ENCODE measurements at places on chromosomes 4 and X. TPM values are rescaled to one million over a fixed set of nuclear protein-coding genes. Genes with fewer than 3 reads are reported as not detected.

VCX3A gene
- total RNA-seq = not detected

GRCh38 chrX:10074241-10074941 lies 82.4 kb upstream of the CLCN4 start:
- peaks cover 4% of the 10 kb centered on the region for H3K4me1 ChIP-seq
- no peak overlapping the region for H3K4me3 ChIP-seq
- no peak overlapping the region for H3K27ac ChIP-seq

DNA sequence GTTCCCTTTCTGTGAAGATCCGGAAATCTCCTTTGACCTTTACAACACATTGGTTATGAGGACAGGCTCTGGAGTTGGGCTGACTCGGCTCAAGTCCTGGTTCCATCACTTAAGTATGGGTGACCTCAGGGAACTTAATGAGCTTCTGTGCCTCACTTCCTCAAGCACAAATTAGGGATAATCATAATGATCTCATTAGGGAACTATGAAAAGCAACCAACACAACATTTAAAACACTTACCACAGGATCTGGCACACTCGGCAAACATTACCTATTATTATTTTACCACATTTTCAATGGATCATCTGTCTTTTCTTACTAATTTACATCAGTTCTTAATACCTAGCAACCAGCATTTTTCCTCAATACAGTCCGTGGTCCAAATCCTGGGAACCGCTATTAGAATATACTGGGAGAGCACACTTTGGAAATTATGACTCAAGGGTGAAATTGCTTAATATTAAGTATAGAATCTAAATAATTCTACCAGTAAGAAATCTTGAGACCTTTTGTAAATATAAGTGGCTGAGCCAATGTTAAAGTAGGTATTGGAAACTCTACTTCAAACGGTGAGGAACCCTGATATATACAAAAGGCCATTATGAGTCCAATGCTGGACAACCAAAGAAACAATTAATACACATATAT lies 19.6 kb downstream of the ADGRA3 start:
- DNase-seq = no peak
- H3K4me1 ChIP-seq = peaks cover 13% of the 10 kb centered on the region
- H3K27me3 ChIP-seq = no peaks in the 10 kb centered on the region

NEIL3 gene
- 15.5 TPM for total RNA-seq

MSX1 gene
- total RNA-seq = not detected

DNA sequence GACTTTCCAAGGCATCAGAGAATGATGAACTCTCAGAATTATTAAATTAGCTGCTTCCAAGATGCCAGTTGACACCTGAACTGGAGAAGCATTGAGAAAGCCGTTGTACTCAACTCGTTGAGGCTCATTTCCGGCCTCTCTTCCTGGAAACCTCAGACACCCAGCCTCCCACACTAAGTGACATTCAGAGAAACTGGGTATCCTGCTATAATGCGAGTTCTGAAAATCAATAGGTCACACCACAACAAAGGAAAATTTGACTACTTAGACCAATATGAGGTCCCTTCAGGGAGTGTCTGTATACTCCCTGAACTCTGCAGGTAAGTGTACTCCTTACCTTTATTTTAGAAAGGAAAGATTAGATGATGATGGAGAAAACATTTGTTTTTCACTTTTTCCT lies 51.2 kb downstream of the ENPEP start:
- peak overlapping the region; percentile 8 for H3K27ac ChIP-seq
- H3K4me3 ChIP-seq = no peak overlapping the region
- H3K4me1 ChIP-seq = peaks cover 22% of the 10 kb centered on the region

GRCh38 chr4:86582410-86582809 lies 11.7 kb upstream of the PTPN13 start:
- peaks cover 2% of the 10 kb centered on the region for H3K4me1 ChIP-seq
- H3K27ac ChIP-seq = no peak overlapping the region
- no peaks in the 10 kb centered on the region for H3K36me3 ChIP-seq

DNA sequence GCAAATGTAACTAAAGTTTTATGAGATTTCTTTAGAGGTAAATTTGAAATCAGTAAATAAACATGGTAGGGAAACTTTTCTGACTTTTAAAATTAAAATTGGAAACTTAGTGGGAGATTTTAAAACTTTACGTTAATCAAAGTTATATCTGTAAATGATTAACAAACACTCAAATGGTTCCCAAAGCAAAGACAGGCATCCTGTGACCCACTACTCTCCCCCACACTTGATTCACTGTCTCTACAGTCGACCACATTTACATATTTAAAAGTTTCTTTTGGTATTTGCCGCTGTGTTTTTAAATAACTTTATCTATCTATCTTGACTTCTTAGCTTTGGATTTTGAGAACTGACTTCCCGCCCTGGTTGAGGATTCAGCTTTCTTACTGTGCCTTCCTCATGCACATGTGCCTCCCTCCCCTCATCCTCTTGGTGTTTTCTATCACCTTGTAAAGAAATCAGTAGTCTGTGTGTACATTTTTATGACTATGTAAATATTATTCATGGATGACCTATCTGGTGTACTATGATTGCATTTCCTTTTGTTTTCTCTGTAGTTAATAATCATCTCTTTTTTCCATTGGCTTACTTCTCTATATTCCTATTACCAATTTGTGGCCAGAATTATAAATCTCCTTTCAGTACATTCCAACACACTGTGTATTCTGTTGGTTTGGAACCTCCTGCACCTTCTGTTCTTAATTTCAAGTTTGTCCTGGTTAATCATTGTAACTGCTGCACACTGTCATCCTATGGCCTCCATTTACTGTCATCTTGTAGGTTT lies 72.6 kb downstream of the WWC2 start:
- no peaks in the 10 kb centered on the region for H3K36me3 ChIP-seq
- H3K4me1 ChIP-seq = no peaks in the 10 kb centered on the region
- no peak for DNase-seq
- no peak overlapping the region for H3K4me3 ChIP-seq

DNA sequence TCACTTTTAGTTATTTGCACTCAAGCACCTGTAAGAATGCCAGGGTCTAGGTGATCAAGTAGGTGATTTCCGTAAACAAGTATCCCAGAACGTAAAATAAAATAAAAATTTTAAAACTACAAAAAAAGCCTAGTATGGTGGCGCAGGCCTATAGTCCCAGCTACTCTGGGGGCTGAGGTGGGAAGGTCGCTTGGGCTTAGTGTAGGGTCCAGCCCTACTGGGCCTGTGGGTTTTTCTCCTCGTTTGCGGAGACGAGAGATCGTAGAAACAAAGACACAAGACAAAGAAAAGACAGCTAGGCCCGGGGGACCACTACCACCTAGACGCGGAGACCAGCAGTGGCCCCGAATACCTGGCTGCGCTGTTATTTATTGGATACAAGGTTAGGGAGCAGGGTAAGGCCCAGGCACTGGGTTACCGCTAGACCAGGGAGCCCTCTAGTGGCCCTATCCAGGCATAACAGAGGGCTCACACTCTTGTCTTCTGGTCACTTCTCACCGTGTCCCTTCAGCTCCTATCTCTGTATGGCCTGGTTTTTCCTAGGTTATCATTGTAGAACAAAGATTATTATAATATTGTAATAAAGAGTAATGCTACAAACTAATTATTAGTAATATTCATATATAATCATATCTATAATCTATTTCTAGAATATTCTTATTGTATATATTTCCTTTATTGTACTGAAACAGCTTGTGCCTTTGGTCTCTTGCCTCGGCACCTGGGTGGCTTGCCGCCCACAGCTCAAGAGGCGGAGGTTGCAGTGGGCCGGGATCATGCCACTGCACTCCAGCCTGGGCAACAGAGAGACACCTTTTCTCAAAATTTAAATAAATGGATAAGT lies 38.4 kb downstream of the SAGE1 start:
- no peaks in the 10 kb centered on the region for H3K36me3 ChIP-seq
- no peak overlapping the region for H3K27ac ChIP-seq
- no peaks in the 10 kb centered on the region for H3K27me3 ChIP-seq

- peaks cover 3% of the 10 kb centered on the region for H3K4me1 ChIP-seq
- no peaks in the 10 kb centered on the region for H3K27me3 ChIP-seq
- H3K27ac ChIP-seq = no peak overlapping the region
- no peak overlapping the region for H3K4me3 ChIP-seq
- peaks cover 52% of the 10 kb centered on the region for H3K36me3 ChIP-seq
Measured at GRCh38 chr4:67587156-67587555, 28.6 kb downstream of the STAP1 start.

PPP1R2C gene
- total RNA-seq = not detected

SOX3 gene
- not detected for total RNA-seq

GRCh38 chr4:8009710-8010511 lies 70.2 kb upstream of the AFAP1 start:
- H3K4me3 ChIP-seq = no peak overlapping the region
- no peaks in the 10 kb centered on the region for H3K36me3 ChIP-seq
- no peak overlapping the region for H3K27ac ChIP-seq
- no peak for DNase-seq
- no peaks in the 10 kb centered on the region for H3K4me1 ChIP-seq
- H3K27me3 ChIP-seq = peaks cover 3% of the 10 kb centered on the region

DNA sequence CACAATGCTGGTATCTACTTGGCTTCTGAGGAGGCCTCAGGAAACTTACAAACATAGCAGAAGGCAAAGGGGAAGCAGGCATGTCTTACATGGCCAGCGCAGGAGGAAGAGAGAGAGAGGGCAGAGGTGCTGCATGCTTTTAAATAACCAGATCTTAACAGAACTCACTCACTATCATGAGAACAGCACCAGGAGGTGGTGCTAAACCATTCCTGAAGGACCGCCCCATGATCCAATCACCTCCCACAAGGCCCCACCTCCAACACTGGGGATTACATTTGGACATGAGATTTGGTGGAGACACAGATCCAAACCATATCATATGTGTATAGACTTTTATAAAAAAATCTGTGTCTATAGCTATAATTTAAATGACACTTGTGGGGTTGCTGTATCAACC lies 48.6 kb upstream of the ERVMER34-1 start:
- DNase-seq = no peak
- H3K36me3 ChIP-seq = no peaks in the 10 kb centered on the region
- H3K27ac ChIP-seq = no peak overlapping the region
- H3K4me3 ChIP-seq = no peak overlapping the region

- no peak for DNase-seq
- H3K4me1 ChIP-seq = peaks cover 30% of the 10 kb centered on the region
- H3K27me3 ChIP-seq = no peaks in the 10 kb centered on the region
- no peak overlapping the region for H3K4me3 ChIP-seq
Measured at GRCh38 chr4:139077567-139078355, 62.2 kb downstream of the NOCT start.

DNA sequence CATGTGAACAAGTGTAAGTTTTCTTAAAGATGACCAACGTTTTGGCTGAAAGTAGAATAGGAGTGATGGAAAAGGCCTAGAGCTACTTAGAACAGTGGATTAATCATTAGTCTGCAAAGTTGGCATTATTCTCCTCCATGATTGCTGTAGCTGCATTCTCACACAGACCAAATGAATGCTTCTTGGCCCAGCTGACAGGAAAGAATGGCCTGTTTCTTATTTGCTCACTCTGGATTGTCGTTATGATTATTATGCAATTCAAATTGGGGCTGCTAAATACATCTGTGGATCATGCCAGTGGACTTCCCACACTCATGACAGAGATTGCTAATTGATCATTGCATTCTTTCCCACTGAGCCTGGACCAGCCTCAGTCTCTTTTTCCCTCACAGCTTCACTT lies 285.0 kb downstream of the STIM2 start:
- no peaks in the 10 kb centered on the region for H3K36me3 ChIP-seq
- DNase-seq = no peak
- no peaks in the 10 kb centered on the region for H3K27me3 ChIP-seq
- H3K27ac ChIP-seq = no peak overlapping the region

CCDC149 gene
- total RNA-seq = not detected

ABCG2 gene
- total RNA-seq = 0.56 TPM

DNA sequence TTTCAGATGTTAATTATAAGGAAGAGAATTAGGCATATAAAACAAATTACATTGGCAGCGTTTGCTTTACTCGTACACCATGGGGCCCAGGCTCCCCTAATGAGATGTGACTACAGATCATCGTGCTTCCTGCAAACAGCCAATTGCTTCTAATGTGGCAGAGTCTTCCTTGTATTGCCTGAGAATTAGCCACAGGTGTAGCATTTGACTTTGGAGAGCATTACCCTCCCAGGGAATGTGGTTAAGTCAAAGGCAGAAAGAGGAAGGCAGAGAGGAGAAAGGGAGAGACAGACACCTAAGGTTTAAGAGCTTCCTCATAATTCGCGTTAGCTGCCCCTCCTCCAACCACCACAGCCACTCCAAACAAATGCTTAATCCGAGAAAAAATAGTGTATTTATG lies 97.0 kb downstream of the MID1IP1 start:
- DNase-seq = no peak
- no peaks in the 10 kb centered on the region for H3K4me1 ChIP-seq
- H3K36me3 ChIP-seq = no peaks in the 10 kb centered on the region
- no peak overlapping the region for H3K27ac ChIP-seq

CABS1 gene
- total RNA-seq = not detected

DNA sequence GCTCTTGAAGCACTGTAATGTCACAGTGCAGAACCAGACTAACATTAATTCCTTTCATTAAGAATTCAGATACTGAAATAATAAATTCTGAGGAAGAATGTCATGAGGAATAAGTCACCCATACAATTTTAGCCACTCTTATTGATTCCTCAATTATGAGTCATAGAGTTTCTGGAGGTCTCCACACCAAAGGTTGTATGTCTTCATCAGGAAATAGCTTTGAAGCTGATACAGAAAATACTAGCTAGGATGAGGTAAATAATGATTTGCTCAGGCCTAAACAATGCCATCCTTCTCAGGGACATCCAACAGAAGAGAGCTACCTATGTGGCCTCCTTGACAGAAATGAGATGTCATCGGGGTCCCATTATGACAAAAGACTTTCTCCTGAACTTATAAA lies 238.8 kb downstream of the OR13H1 start:
- no peaks in the 10 kb centered on the region for H3K4me1 ChIP-seq
- no peak overlapping the region for H3K4me3 ChIP-seq
- no peak overlapping the region for H3K27ac ChIP-seq
- no peak for DNase-seq

ZMAT1 gene
- 0.57 TPM for total RNA-seq

DNA sequence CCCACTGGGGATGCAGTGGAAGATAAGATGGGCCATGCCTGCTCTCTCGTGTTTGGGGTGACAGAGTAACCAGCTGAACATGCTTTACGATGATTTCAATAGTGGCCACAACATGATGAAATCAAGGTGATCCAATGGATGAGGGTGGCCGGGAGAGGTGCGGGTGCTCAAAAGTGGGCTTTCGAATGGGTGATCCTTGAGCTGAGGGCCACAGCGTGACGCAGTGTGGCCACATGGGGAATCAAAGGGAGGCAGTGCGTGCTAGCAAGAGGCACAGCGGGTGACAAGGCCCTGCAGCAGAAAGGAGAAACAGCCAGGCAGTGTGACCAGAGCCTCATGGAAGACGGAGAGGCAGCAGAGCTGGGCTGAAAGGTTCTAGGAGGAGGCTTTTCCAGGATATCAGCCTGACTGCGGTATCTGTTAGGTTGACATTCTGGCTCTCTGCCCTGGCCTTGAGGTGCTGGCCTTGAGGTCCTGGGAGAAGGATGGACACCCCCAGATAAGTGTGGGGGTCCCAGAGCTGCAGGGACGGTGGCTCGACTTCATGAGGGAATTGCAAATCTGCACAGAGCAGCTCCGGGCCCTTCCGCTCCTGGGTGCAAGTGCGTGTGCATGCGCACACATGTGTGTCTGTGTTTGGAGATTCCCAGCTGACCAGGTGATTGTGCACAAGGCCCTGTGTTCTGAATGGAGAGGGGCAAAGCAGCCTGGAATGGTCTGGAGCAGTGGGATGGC lies 38.0 kb upstream of the GPR78 start:
- H3K36me3 ChIP-seq = no peaks in the 10 kb centered on the region
- peaks cover 7% of the 10 kb centered on the region for H3K4me1 ChIP-seq
- no peaks in the 10 kb centered on the region for H3K27me3 ChIP-seq
- no peak overlapping the region for H3K4me3 ChIP-seq
- no peak for DNase-seq

PNMA6F gene
- total RNA-seq = not detected

Data from activated CD4-positive, alpha-beta T cell treated with anti-CD3 and anti-CD28 coated beads, Interleukin-2, amount 10 ng/mL, durations not matched to agents 24 days and 14 days (primary cell).